Activated CD4-positive, alpha-beta T cell treated with anti-CD3 and anti-CD28 coated beads, Interleukin-10, Interleukin-2, amounts not matched to agents 100 ng/mL and 50 ng/mL, durations not matched to agents 16 hours and 8 hours (primary cell): ENCODE measurements at places on chromosomes 7 and 10.
A peak's percentile ranks its signal among the peaks of the same experiment; 100 is the strongest.

DNA sequence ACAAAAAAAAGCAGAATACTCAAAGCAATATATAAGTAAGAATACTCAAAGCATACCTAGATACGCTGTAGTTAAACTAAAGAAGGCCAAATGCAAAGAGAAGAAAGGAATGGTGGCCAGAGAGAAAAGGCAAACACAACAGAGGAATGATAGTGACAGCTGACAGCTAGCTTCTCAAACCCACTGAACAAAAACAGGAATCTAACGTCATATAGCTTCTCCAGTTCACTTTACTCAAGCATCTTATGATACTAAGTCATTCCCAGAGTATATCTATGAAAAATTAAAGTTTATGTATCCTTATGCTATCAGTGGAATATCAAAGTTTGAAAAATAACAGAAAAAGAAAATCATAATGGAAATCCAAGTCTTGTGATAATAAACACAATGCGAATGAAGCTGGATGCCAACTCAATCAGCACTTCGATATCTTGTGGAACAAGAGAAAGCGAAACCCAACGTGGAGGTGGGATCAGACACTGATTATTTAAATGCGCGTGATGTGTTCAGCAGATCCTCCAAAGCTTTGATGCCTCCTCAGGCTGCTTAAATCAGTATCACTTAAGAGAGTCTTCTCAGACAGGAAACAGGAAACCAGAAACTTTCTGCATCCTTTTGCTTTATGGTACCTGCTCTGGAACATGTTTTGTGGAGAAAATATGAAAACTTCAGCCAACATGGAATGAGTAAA, 102.8 kb downstream of the PIP4K2A start:
- DNase-seq, result peak; percentile 87

DNA sequence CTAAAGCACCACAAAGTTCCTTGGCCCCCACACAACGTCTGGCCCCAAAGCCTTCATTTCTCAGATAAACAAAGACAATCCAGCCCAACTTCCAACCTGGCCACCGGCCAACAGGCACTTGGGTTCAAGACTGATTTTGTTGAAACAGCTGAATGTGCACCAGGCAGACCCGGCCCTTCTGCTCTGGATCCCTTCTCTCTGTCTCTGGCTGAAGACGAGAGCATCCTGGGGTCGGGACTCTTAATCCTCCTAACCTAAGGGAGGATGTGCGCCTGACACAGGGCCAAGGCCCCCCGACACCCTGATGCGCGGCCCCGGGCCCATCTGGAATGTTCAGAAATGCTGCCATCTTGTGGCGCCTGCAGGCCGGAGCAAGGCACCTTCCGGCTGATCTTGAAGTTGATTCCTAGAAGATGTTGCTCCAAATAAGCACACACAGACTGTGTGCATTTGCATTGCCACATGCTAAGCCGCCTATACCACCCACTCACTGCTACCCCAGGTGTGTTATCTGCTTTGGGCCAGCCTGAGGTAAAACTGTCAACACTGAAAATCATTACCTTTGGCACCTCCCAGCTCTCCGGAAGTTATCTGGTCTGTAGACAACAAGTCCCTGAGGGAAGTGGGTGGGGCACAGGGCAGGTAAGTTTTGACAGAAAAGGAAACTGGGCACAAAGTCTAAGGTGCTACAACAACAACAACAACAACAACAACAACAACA, 98.4 kb upstream of the HABP2 start:
- peak; percentile 25 for DNase-seq

DNA sequence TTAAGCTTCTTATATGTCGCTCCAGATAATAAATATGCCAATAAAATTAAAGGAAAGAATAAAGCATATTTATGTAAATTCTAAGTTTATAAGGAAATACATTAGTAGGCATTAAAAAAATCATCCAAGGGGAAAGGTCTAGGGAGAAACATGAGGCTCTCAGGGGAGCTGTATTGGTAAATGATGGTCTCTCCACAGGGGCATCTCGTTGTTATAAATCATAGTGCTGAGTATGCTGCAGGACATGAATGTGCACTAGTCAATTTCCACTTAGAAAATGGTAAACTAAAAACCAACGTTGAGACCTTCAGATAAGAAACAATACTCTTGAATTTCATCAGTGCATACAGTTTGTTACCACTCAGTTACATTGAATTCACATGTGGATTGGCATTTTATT, 194.0 kb upstream of the AHR start:
- no peak for DNase-seq

GRCh38 chr10:125235093-125236069, 75.0 kb upstream of the CTBP2 start:
- DNase-seq, result no peak

DNA sequence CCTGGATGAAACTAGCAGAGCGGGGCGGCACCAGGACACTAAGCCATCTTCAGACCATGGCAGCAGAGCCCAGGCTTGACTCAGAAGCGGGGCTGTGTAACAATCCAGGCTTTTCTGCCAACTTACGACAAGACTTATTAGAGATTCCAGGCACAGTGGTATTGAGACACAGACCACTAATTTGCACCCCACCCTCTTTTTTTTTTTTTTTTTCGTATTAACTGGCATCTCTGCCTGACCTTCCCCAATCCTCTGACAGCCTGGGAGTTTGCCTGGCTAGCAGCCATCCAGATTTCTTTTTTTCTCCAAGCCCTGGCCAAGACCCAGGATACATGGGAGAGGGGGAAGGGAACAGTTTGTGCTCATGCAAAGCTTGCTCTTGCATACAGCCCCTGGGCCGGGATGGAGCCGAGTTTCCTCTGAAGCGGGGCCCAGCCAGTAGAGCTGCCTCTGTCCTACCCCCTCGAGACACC, 182.4 kb downstream of the PLXNA4 start:
- no peak for DNase-seq

DNA sequence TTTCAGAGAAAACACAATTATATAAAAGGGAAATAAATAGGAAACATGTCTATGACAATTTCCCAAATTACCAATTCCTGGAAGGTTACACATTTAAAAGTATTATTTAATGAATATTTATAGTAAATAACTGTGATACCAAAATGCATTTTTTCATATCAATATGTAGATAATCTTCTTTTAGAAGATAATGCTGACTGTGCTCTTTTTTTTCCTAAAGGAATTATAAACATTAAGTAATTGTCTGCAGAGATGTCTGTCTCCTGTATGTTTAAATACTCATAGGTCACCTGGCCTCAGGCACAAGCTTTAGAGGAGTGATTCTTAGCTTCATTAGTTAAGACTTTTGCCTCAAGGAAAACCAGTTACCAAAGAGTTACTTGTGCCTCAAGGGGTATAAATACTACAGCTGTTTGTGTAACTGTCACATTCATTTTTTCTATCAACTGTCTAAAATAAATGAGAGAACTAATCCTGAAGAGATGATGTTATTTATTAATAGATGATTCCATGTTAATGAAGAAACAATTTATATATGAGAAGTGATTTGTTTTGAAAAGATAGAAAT, 77.1 kb downstream of the DNAJC1 start:
- no peak for DNase-seq

DNA sequence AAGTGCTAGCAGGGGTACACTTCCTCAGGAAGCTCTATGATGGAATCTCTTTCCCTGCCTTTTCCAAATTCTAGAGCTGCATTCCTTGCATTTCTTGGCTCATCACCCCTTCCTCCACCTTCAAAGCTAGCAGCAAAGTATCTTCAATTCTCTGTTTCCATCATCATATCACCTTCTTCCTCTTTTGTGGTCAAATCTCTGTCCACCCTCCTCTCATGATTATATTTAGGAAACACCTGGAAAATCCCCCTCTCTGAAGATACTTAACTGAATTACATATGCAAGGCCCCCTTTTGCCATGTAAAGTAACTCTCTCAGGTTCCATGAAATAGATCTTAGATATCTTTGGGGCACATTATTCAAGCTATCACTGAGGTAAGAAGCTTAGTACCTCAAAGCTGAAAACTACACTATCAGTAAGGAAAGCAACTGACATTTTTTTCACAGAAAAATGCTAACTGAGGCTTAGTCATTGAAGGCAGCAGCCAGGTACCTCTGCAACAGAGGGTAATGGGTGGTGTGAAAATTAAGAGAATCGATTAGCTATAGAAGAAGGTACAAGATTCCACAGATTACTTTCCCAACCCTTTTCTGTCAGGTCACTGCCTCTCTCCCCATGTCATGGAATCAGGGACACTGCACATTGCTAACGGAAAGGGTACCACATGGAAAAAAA, 197.3 kb downstream of the MACC1 start:
- no peak for DNase-seq

DNA sequence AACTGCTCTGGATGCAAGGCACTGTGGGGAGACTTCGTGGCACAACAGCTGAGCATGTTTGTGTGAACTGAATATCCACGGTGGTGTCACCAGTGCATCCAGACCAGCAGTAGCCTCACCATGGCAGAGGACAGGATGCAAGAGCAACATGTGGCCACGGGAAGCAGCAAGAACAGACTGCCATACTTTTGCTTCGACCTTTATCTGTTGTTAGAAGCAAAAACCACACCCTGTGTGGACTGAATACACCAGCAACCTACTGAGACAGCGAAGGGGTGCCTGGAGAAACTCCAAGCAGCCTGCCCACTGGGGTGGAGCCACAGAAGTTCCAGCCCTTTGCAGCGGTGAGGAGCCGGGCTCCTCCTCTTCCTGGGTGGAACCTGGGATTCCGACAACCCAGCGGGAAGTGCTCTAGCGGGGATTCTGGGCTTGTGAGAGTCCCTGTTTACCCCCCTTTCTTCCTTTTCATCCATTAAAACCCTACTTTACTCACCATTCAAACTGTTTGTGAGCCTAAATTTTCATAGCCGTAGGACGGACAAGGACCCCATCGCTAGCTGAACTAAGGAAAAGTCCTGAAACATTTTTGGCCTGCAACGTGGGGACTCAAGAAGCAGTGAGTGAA, 584.9 kb downstream of the GRM8 start:
- no peak for DNase-seq

- no peak for DNase-seq
These were observed 42.5 kb downstream of the MTPN start for GRCh38 chr7:135934651-135935050.

- DNase-seq, result no peak
These were observed 6.3 kb downstream of the ZC3HAV1 start for GRCh38 chr7:139103057-139103815.

- DNase-seq, result no peak
These were observed 103.9 kb downstream of the SKAP2 start for GRCh38 chr7:26760501-26760900.

- DNase-seq, result no peak
These were observed 106.8 kb upstream of the DDC start for GRCh38 chr7:50672045-50672444.
